ENCODE measurements at places on chromosomes 5 and 9.

GRCh38 chr5:78907255-78907891 lies 77.7 kb downstream of the ARSB start:
- DNase-seq: no peak

GRCh38 chr5:3738919-3739318 lies 143.3 kb downstream of the IRX1 start:
- DNase-seq: no peak

DNA sequence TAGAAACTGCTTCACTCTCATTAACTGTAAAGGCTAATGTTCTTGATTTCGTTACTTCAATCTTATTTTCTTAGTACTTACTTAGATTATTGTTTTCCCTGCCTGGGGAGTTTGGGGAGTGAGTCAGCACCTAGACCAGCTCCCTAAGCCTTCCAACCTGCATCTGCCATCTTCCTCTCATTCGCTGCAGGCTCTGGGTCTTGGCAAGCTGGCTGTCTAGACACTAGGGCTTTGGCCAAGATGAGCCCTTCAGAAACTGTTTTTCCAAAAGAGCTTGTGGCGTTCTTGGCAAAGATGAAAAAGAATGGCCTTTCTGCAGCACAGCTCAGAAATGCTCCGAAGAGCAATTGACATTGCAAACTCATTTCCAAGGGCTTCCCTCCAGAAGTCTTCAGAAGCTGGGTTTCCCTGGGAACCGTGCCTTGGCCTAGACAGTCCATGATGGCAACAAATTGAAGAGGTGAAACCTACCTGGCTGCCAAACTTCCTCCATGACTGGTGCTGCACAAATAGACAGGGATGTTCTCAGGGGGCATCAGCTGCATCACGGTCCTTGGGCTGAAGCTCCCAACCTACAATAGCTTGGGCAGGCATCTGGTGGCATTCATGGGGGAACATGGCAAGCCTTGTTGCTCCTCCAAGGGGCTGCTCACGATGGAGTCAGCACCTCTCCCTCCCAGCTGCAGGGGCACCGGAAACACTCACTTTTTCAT lies 76.6 kb downstream of the NSUN2 start:
- DNase-seq: no peak

DNA sequence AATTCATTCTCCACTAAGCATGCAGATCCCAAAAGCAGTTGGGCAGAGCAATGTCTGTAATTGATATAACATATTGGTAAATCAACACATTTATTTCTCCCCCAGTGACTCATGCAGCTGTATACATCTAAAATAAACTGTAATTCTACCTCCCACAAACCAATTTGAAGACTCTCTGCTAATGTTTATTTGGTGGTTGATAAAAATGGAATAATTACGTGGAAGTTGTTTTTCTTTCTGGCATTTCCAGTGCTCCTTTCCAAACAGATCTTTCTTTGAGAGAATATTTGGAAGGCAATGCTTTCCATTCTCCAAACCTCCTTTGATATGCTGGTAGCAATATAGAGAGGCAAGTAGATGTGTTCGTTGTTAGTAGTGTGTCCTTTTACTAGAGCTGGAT lies 194.7 kb downstream of the CHSY3 start:
- DNase-seq: no peak

- DNase-seq: no peak
Observed at GRCh38 chr5:27938989-27939388, 900.6 kb upstream of the CDH9 start.

DNA sequence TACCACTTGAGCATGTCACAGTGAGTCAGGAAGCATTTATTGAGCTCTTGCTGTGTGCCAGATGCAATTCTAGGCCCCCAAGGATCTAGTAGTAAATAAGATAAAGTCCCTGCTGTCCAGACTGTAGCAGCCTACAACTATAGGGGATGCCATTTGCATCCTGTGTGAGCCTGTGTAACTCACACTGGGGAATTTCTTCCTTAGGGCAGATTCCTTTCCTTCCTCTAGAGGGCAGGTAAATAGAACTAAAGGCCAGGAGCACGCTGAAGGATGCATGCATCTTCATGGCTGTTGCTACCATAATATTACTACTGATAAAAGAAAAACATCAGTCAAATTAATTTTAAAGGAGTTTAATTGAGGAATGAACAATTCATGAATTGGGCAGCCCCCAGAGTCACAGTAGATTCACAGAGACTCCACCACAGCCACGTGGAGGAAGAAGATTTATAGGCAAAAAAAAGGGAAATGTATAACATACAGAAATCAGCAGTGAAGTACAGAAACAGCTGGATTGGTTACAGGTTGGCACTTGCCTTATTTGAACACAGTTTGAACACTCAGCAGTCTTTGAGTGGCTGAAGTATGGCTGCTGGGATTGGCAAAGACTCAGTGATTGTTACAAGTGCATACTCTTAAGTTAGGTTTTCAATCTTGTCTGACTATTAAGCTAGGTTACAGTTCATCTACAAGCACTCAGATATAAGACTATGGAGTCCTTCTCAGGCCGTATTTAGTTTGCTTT lies 98.9 kb downstream of the ACTL7B start:
- no peak for DNase-seq

GRCh38 chr5:72859127-72859526 lies 42.7 kb downstream of the TNPO1 start:
- no peak for DNase-seq

- no peak for DNase-seq
Observed at GRCh38 chr9:134204041-134204440, 39.7 kb upstream of the RNU6ATAC start.

GRCh38 chr9:113131689-113132151 lies 19.1 kb upstream of the SLC31A2 start:
- DNase-seq: no peak

- DNase-seq: no peak
Observed at GRCh38 chr9:85046475-85046874, 376.9 kb downstream of the NTRK2 start.

- DNase-seq: no peak
Observed at GRCh38 chr9:80775530-80775929, 913.8 kb downstream of the TLE1 start.

- DNase-seq: no peak
Observed at GRCh38 chr9:128702445-128702948, at the start of gene PKN3. Gene PKN3 (plus strand): TSS chr9:128702503. CDS start chr9:128702916, 413 bp downstream.

- DNase-seq: no peak
Observed at GRCh38 chr5:132094393-132095076, 20.9 kb downstream of the CSF2 start.

GRCh38 chr5:99644822-99645221 lies 716.0 kb upstream of the CHD1 start:
- no peak for DNase-seq

- no peak for DNase-seq
Observed at GRCh38 chr5:149455889-149456409, 76.9 kb upstream of the IL17B start.

DNA sequence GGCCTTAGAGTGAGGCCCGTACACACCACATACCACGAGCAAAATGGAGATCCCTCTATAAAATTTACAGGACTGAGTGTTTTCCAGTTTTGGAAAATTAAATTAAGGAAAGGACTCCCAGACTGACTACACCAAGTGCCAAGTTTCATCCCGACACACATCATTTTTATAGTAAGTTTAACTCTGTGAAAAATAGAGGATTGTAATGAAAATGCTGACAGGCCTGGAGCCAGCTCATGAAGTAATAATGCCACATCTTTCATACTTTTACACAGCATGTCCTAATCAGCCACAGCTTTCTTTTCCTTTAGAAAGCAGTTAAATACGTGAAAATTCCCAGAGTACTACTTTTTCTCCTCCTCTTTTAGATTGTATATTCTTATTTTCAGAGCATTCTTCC lies 169.2 kb downstream of the SAXO1 start:
- DNase-seq: no peak

DNA sequence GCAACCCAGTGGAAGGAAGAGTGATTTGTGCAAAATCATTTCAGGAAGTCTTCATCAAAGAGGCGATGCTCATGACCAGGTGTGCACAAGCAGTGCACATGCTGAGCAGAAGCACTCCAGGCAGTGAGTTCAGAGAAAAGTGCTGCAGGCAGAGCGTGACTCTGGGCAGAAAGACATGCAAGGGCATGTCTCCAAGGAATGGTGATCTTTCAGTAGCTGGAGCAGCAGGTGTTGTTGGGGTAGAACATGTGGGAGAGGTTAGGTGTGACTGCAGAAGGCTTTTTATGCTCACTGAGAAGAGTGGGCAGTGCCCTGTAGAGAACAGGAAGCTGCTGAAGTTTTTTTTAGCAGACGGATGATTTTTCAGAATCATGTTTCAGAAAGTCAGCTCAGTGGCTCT lies 545.4 kb upstream of the TLE4 start:
- no peak for DNase-seq

GRCh38 chr5:135553688-135554462 lies 18.1 kb upstream of the NEUROG1 start:
- no peak for DNase-seq

- DNase-seq: no peak
Observed at GRCh38 chr5:131607418-131607817, 27.6 kb downstream of the RAPGEF6 start.

- no peak for DNase-seq
Observed at GRCh38 chr5:143636931-143637528, 174.9 kb upstream of the HMHB1 start.

DNA sequence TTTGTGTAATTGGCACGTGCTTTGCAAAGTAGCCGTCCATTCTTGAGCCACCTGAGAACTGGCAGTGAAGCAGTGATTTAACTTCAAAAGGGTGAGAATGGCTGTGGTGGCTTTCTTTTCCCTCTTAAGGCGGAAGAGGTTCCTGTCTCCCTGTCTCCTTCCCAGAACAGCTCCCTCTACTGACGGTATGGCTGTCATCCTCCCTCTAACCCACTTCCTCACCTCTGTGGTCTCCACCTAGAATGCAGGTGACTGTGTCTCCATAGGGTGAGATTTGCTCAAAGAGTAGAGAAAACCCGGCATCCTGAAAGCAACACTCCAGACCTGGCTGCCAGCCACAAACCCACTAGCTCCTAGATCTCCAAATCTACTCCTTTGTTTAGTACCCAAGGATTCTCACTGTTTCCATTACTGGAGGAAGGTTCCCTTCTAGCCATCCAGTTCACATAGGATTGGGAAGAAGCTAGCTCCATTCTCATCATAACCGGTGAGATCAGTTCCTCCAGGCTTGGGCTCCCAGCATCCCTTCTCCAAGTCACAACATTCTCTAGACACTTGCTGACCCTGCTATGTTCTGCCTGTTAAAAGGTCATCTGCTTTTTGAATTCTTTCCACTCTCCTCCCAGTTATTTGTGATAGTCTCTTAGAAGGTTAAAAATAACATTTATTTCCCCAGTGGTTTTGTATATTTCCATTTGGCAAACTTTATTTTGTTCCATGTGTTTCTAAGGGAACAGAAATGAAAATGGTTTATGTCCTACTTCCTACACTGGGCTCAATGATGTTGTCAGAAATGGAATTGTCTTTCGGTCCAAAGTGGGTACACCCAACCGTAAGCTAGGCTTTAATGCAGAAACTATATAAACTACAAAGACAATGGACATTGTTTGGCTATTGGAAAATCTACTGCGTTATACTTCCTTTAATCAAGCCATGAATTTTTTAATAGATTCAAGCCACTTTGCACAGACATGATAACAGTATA lies 269.4 kb downstream of the CWC27 start:
- no peak for DNase-seq

GRCh38 chr9:105319202-105319813 lies 74.9 kb downstream of the SLC44A1 start:
- DNase-seq: no peak

DNA sequence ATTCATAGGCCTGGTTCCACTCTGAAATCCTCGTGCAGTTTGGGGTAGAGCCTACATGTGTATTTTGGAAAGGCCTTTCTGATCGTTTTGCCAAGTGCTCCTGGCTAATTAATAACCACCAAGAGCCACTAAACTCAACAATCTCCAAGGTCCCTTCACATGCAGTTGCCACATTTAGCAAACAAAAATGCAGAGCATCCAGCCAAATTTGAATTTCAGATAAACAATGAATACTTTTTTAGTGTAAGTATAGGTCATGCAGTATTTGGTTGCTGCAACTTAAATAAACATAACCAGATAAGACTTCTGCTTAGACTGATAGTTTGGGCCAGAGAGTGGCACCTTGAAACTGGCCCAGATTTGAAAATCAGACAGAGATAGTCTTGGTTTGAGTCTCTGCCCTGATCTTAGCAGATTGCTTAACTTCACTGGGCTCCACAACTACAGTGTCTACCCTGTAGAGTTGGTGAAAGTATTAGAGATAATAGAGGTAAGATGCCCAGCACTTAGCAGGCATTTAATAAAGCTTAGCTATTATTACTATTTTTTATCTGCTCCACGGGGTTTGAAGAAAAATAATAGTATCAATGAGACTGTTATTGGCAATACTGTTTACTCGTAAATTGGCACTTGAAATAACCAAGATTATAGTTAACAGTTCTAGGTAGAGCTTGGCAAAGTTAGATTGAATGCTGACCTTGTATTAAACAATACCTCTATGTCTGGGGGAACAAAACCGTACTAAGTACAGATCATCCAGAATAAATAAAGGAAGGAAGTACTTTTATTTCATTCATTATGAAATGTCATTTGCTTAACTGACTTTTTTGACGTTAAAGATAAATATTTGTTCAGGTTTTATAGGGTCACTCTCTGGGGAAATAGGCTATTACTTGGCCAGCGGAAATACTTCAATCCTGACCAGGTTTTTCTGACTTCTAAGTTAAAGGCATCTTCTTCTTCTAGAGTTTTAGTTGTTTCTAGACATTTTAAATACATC lies 274.8 kb downstream of the DOCK8 start:
- DNase-seq: no peak

- DNase-seq: no peak
Observed at GRCh38 chr5:14424011-14424685, 157.4 kb upstream of the OTULINL start.

- no peak for DNase-seq
Observed at GRCh38 chr5:135308245-135308644, 90.8 kb downstream of the MACROH2A1 start.

- DNase-seq: no peak
Observed at GRCh38 chr5:124919076-124919475, 172.6 kb upstream of the ZNF608 start.

DNA sequence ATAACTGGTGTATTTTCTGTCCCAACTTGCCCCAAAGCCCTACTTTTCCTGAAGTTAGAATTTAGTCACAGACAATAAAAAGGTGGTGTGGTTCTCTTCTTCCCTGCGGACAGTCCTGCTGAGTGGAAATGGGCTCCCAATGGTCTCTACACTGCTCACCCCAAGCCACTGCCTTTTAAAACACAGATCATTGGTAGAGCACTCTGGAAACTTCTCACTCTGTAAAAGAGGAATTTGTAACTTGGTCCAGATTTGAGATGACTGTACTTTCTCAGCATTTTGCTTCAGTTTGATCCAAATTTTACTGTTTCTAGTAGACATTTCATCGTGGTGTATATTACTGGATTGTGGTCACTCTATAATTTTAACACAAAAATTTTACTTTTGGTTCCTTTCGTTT lies 80.3 kb upstream of the ROR2 start:
- no peak for DNase-seq

- DNase-seq: no peak
Observed at GRCh38 chr5:97135868-97136267, 6.5 kb downstream of the LIX1 start.

- DNase-seq: no peak
Observed at GRCh38 chr9:74824654-74825053, 63.1 kb downstream of the TRPM6 start.
